ENCODE measurements at places on chromosomes 1 and 21. TPM values are rescaled to one million over a fixed set of nuclear protein-coding genes. Genes with fewer than 3 reads are reported as not detected.

GRCh38 chr1:45557422-45557944 lies 6.9 kb downstream of the AKR1A1 start:
- no peaks in the 10 kb centered on the region for H3K27me3 ChIP-seq
- H3K36me3 ChIP-seq: peaks cover 14% of the 10 kb centered on the region
- peak overlapping the region; percentile 62 for H3K27ac ChIP-seq

GRCh38 chr1:231973830-231974229 lies 347.2 kb downstream of the DISC1 start:
- H3K36me3 ChIP-seq: no peaks in the 10 kb centered on the region
- H3K27me3 ChIP-seq: no peaks in the 10 kb centered on the region
- H3K4me1 ChIP-seq: no peaks in the 10 kb centered on the region

DNA sequence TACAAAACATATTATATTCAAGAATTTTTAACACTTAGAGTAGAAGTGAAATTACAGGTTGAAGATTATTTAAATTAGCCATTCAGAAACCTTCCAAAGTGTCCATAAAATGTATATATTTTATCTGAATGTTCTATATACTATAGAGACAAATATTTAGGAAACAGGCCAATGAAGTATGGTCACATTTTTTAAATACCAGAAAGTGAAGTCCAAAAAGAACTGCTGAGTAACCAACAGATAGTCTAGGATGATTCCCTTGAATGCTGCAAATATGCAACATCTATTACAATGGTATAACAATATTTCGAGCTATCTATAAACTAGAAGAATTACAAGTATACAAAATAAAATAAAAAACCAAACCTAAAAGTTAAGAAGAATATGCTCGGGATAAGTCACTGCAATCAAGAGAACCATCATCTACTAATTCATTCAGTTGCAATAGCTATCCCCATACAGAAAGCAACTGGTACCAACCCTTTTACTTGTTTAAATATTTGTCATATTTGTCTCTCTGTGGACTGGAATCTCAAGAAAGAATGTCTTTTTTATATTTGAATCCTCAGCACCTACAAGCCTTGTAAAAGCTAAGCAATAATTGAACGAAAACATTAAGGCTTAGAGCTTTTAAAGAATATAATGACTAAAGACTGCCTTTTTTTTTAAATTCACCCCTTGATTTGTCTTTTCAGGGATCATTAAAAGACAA lies 8.1 kb downstream of the ODF2L start:
- no peak overlapping the region for H3K4me3 ChIP-seq
- no peak overlapping the region for H3K27ac ChIP-seq
- no peaks in the 10 kb centered on the region for H3K4me1 ChIP-seq
- H3K36me3 ChIP-seq: no peaks in the 10 kb centered on the region
- DNase-seq: no peak
- H3K27me3 ChIP-seq: no peaks in the 10 kb centered on the region

- no peak overlapping the region for H3K27ac ChIP-seq
- H3K4me3 ChIP-seq: no peak overlapping the region
- DNase-seq: no peak
- H3K36me3 ChIP-seq: no peaks in the 10 kb centered on the region
Measured at GRCh38 chr1:57483954-57484353, 60.1 kb upstream of the DAB1 start.

- H3K4me1 ChIP-seq: no peaks in the 10 kb centered on the region
- H3K4me3 ChIP-seq: no peak overlapping the region
Measured at GRCh38 chr21:36471254-36471723, 8.6 kb downstream of the CLDN14 start.

DNA sequence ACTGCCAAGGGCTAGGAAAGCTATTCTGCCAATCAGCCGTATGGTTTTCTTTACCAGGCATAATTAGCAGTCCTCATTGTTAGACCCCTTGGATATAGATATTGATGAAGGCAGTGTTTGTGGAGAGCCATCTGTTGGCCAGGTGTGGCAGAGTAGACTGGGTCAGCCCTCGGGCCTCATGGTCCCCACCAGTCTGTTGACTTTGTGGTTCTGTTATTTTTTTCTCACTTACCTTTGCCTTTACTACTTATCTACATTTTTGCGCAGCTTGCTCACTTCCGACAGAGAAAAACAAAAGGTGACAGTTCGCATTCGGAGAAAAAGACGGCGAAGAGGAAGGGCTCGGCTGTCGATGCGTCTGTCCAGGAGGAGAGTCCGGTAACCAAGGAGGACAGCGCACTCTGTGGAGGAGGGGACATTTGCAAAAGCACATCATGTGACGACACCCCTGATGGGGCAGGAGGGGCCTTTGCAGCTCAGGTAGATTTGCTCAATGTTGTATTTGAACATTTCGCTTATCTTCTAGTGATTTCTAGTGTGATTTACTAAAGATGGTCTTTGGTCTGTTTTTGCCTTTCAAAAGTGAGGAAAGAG lies 2.3 kb downstream of the PCNT start:
- H3K27me3 ChIP-seq: no peaks in the 10 kb centered on the region
- H3K36me3 ChIP-seq: peaks cover 14% of the 10 kb centered on the region
- peak overlapping the region; percentile 98 for H3K27ac ChIP-seq

DNA sequence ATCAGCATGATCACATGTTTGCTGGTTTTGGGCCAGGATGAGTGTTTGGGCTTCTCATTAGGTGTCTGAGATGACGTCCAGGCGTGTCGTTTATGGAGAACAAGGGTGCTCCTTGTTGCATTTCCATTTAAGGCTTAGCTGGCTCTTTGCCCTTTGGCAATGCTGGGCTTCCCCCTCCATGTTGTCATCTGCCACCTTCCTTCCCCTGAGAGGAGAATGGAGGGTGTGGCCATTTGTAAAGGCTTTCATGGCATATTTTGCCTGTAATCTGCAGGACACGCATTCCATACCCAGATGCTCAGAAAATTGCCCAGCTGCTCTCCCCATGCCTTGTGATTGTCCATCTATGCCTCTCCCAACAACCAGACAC lies 27.7 kb downstream of the PKP1 start:
- H3K4me3 ChIP-seq: no peak overlapping the region
- DNase-seq: no peak
- H3K27me3 ChIP-seq: no peaks in the 10 kb centered on the region
- no peaks in the 10 kb centered on the region for H3K36me3 ChIP-seq
- no peaks in the 10 kb centered on the region for H3K4me1 ChIP-seq
- H3K27ac ChIP-seq: peak overlapping the region; percentile 64

DNA sequence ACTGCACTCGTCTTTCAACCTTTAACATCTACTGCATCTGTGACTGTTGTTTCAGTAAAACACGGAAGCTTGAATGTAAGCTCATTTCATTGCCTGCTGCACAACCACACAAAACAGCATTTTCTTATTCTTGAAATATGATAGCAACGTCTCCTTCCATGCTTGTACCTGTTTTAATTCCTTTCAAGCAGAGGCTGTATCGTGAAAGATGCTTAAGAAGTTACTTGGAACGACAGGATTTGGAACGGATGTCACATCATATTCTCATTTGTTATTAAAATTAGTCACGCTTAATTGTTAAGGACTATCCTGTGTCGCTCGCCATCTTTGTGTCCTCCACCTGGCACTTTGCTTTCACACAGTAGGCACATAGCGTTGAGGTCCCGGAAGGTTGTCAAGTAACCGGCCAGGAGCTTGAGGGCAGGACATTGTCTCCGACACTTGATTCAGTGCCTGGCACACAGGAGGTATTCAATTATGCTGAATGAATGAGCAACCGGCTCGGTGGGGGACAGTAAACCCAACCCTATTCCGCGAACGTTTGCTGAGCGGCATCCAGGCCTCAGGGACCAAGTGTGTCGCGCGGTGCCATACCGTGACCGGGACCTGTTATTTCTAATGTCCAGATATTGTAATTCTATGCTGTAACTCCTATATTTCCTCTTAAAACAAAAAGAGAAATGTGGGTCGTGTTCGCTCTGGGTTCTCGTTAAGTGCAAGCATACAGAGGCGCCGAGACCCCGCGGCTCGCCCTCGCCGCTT lies 499 bp upstream of the SH3GLB1 start:
- H3K27me3 ChIP-seq: no peaks in the 10 kb centered on the region
- peak overlapping the region; percentile 77 for H3K4me3 ChIP-seq
- no peaks in the 10 kb centered on the region for H3K4me1 ChIP-seq
- H3K27ac ChIP-seq: peak overlapping the region; percentile 97

DNA sequence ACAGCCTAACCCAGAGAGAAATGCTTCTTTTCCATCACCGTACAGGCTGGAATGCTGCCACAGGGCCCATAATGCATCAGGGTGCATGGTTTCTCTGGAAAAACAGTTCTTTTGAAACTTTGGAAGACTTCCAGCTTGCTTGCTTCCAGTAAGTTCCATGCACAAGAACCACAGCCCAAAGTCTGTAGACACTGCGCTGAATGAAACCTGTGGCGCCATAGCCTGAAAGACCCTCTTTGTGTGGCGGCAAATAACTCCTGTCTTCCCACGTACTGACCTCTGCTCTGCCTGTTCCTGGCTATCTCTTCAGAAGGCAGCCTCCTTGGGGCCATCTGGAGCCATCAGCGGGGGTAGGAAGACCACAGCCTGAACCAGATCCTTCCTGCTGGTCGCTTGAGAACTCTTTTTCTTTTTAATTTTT lies 15.1 kb downstream of the MIIP start:
- no peak overlapping the region for H3K4me3 ChIP-seq
- no peaks in the 10 kb centered on the region for H3K4me1 ChIP-seq
- no peak for DNase-seq

RNU1-4 gene
- not detected for total RNA-seq

PTGFR gene
- 1.6 TPM for total RNA-seq

Measured in right atrium auricular region (tissue), 2 donors.